ENCODE measurements at places on chromosomes 7 and 10.
A peak's percentile ranks its signal among the peaks of the same experiment; 100 is the strongest.

DNA sequence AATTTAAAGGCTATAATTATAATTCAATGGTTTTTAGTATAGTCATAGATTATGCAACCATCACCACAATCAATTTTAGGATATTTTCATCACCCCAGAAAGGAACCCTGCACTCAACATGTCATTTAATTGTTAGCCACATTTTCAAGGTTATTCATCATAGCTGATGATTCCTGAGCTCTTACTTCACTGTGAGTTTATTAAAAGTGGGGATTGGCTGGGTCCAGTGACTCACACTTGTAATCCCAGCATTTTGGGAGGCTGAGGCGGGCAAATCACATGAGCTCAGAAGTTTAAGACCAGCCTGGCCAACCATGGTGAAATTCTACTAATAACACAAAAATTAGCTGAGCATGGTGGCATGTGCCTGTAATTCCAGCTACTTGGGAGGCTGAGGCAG is 787 bp downstream of the CCL26 start:
- no peak for DNase-seq

- DNase-seq: peak; percentile 75
Measured at GRCh38 chr10:31759124-31759798, 169.4 kb downstream of the ARHGAP12 start.

- DNase-seq: no peak
Measured at GRCh38 chr7:34747176-34747781, 89.3 kb downstream of the NPSR1 start.

GRCh38 chr10:61091531-61091930 is 147.5 kb upstream of the RHOBTB1 start:
- DNase-seq: no peak

GRCh38 chr7:86708031-86708680 is 64.4 kb downstream of the GRM3 start:
- peak; percentile 26 for DNase-seq

- no peak for DNase-seq
Measured at GRCh38 chr10:113929522-113929921, 75.1 kb downstream of the NHLRC2 start.

- no peak for DNase-seq
Measured at GRCh38 chr10:1980459-1980858, 243.1 kb upstream of the ADARB2 start.

DNA sequence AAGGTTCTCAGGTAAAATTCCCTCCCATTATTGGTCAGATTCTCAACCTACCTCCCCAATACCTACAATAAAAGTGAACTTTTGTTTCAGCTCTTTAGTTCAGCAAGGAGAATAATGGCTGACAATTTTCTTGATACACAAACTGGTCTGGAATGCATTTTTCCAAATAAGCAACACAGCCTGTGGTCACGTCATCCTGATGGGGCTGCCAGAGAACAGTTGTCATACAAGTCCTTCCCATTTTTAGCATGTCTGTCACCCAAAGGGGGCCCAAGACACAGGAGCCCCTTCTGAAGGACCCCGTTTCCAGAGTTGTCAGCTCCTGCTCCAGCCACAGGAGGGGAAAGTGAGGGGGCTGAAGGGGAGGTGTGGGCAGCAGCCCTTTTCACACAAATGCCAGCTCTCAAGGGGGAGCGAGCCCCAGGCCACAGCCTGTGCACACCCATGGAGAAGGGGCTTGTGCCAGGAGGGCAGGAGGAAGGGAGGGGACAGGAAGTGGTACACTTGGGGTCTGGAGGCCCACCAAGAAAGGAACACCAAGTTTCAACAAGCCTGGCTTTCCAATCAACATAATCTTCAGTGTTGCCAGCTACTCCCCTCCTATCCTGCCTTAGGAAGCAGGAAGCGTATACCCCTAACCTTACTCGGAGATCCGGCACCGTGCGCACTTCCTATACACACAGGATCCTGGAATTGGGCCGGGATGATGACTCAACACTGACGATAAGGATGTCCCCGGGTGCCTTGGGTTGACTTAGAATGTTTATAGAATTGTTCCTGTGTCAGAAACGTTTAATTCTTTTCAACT is 43.4 kb upstream of the PDLIM1 start:
- DNase-seq: no peak

DNA sequence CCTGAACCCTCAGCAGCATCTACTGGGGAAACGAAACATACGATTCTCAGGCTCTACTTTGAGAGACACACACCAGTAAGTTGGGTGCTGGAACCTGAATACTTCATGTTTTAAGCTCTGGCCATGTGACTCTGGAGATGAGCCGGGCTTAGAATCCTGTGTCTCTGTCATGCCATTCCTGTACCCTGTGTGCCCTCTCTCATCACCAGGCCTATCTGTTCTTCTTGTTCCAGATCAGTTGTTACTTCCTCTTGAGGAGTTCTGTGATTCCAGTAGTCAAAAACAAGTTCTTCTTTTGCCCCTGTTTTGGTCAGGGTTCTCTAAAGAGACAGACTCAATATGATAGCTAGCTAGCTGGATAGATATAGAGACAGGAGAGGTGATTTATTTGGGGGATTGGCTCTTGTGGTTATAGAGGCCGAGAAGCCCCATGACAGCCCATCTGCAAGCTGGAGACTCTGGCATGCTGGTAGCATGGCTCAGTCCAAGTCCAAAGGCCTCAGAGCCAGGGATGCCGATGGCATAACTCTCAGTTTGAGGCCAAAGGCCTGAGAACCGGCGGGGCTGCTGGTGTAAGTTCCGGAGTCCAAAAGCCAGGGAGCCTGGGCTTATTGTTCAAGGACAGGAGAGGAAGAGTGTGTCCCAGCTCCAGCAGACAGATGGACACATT is 54.3 kb downstream of the CHN2 start:
- DNase-seq: no peak

DNA sequence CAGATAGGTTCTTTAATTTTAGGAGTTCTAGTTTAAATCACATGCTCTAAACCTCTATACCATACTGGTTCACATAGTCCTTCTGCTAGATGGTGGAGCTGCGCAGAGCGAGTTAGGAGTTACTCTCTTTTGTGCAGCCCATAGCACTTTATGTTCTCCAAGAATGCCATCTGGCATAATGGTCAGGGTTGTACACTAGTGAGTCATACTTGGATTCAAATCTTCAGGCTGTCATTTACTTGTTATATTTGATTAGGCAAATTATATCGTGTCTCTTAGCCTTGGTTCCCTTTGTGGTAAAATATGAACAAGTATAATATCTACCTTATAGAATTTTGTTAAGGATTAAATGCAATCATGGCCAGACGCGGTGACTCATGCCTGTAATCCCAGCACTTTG is 1078.3 kb downstream of the NRG3 start:
- no peak for DNase-seq

- no peak for DNase-seq
Measured at GRCh38 chr10:58240531-58240930, 27.2 kb downstream of the IPMK start.

GRCh38 chr10:125857185-125857760 is 23.8 kb downstream of the DHX32 start:
- DNase-seq: no peak

GRCh38 chr10:31426401-31426800 is 107.4 kb downstream of the ZEB1 start:
- peak; percentile 26 for DNase-seq

DNA sequence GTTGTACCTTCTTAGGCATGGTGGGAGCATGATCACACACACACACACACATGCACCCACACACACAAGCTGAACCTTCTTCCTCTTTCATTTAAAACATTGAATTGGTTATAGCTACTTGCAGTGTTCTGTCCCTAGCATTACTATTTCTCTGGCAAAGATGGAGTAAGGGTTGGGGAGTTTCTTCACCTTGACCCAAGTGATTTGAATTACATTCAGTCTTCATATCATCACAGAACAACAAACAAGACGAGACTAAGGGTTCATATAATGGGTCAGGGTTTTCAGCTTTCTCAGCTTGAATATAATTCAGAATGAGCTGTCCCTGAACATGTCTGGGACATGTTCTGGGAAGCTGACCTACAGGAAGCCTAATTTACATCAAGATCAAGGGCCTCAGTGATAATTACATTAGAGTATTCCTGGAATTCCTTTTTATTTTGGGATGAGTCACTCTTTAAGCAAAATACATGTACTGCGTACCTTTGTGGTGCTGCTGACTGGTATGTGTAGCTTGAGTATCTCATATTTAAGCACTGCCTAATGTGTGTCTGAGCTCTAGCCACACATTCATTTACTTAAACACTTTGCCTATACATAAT is 213.5 kb upstream of the TMEM229A start:
- no peak for DNase-seq

DNA sequence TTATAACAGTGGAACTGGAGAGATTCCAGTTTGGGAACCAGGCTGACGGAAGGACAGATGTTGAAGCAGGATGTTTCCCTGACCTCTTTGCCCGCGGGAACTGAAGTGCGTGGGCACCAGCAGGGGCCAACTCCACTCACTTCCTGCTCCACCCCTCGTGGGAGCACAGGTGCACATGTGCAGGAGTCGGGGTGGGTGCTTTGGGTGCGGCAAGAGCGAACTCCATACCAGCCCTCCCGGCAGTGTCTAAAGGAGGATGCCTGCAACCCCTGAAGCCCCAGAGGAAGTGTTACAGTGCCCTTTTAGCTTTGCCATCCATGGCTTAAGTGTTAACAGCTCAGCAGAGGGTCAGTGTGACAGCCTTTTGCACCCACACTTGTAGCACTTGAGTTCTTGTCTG is 27.4 kb upstream of the UBE3C start:
- no peak for DNase-seq

DNA sequence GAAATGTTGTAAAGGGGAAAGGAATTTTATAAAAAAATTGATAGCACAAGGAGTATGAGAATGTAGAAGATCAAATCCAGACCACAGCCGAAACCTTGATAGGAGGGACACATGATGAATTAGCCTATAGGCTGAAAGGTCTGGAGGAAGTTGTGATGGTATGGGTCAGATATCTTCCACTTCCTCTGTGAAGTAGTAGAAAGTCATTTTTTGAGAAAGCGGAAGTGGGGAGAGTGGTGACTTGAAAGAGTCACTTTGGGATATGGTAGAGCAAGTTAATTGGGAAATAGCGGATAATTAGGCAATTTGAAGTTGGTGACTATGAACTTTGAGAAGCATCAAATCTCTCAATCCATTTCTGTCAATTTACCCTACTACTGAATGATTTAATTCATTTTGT is 99.4 kb downstream of the GRM8 start:
- no peak for DNase-seq

- no peak for DNase-seq
Measured at GRCh38 chr10:133161486-133162109, 1.6 kb downstream of the KNDC1 start.

DNA sequence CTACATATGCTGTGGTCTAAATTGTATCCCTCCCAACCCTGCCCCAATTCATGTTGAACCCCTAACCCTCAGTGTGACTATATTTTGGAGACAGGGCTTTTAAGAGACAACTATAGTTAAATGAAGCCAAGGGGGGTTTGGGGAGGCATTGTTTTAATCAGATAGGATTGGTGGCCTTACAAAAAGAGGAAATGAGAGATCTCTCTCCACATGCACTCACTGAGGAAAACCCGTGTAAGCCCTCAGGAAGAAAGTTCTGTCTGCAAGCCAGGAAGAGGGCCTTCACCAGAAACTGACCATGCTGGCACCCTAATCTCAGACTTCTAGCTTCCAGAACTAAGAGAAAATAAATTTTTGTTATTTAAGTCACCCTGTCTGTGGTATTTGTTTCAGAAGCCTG is 276.7 kb downstream of the KIF20B start:
- DNase-seq: no peak

DNA sequence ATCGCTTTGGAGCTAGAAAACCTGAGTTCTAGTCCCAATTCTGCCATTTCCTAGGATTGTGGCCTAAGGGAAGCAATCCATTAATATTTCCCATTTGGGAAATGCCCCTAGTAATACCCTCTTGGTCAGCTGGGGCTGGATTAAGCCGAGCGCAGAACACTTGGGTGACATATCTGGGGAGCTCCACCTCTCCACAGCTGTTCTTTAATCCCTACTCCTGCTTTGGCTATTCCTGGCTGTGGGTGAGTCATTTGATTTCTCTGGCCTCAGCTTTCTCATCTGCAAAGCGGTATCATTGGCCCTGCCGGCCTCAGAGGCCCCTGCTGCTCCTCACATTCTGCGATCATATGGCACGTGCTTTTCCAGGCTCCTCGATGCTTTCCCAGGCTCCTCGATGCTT is 108.3 kb downstream of the BUB3 start:
- DNase-seq: no peak

- no peak for DNase-seq
Measured at GRCh38 chr7:104859754-104860426, 154.1 kb upstream of the KMT2E start.

DNA sequence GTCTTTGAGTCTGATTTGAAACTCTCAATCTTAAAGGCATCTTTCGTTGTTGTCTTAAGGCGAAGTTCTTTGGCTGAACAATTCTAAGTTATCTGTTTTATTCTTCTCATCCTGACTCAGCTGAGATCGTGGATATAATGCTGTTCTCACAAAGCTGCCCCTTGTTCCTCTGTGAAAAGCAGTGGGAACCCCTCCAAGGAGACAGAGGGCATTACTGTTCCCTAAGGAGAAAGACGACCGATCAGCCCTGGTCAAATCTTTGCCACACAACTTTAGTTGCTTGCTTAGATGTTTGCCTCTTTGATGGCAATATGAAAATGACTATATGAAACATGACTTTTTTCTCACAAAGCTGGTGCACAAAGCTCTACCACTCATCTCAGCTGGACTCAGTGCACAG is 1016.7 kb downstream of the REEP3 start:
- DNase-seq: no peak

DNA sequence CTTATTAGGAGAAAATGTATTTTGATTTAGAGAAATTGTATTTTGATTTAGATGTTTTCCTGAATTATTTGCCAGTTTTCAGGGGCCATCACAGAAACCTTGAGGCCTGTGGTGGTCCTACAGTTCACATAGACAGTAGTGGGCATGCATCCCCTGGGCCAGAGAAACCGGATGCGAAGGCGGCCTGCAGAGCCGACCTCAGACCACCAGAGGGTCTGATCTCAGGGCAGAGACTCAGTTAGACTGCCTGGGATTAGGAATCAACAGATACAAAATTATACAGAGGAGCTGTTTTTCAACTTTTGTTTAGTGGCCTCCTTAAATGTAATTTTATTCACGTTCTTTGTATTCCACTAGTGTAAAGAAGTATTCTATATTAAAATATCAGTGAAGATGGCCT is 158.4 kb downstream of the PAXIP1 start:
- no peak for DNase-seq

- peak; percentile 22 for DNase-seq
Measured at GRCh38 chr10:113058523-113059370, 108.7 kb downstream of the TCF7L2 start.

- no peak for DNase-seq
Measured at GRCh38 chr10:91420868-91421267, 10.7 kb downstream of the HECTD2 start.

DNA sequence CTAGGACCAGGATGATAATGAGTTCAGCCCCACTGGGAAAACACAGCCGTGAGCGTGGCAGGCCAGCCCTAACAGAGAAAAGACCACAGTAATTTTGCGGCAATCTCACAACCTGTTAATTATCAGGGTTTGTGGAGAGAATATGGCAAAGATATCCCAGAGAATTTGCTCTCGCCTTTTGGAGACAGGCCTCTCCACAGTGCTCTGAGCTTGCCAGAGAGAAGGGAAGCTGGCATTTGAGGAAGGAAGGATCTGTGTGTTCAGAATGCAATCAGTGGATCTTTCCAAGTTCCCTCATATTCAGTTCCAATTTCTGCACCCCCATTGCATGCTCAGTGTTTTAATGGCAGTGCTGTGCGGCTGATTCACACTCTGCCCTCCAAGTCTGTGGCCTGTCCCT is 60.2 kb downstream of the PLPP4 start:
- DNase-seq: no peak

GRCh38 chr10:119274519-119275045 is 67.2 kb downstream of the GRK5 start:
- DNase-seq: no peak
